Peyer's patch (tissue), 4 donors: ENCODE measurements at places on chromosomes 16 and 17. TPM values are rescaled to one million over a fixed set of nuclear protein-coding genes. Genes with fewer than 3 reads are reported as not detected.

DNA sequence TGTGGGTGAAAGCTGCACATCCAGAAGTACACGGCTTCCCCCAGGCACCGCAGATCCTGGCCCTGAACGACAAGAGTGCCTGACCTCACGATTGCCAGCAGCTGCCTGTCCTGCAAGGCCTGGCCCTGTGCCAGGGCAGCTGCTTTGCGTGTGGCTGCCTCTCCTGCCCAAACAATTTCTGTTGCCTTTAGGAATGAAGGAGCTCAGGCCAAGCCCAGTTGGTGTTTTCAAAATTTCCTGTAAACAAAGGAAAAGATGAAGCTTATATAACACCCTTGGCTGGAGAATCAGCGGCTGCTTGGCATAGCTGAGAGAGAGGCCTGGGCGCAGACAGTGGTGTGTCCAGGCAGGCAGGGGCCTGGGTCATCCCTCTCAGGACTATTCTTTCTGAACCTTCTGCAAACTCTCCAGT lies 11.7 kb upstream of the SLC47A2 start:
- DNase-seq: peak; percentile 35

DNA sequence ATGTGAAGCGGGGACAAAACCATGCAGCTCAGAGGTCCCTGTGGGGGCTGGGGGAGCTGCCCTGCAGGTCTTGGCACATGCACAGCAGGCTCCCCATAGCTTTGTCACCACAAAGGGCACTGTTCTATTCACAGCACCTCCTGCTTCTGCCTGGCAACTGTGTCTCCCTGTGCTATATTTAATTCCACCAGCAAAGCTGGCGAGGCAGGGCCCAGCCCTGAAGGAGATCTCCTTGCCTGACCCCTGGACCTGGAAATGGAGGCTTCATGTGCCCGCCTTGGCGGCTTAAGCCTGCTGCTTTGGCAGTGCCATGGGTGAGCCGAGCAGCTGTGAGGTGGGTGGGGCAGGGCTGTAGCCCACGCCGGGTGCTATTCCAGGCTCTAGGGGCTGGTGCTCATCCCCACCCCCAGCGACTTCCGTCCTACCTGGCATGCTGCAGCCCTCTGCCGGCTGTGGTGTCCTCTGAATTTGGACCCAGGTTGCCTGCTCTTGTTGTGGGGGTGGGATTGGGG lies 6.8 kb downstream of the LDHD start:
- peak; percentile 81 for DNase-seq

Gene NAA38
- total RNA-seq: 75.8 TPM

DNA sequence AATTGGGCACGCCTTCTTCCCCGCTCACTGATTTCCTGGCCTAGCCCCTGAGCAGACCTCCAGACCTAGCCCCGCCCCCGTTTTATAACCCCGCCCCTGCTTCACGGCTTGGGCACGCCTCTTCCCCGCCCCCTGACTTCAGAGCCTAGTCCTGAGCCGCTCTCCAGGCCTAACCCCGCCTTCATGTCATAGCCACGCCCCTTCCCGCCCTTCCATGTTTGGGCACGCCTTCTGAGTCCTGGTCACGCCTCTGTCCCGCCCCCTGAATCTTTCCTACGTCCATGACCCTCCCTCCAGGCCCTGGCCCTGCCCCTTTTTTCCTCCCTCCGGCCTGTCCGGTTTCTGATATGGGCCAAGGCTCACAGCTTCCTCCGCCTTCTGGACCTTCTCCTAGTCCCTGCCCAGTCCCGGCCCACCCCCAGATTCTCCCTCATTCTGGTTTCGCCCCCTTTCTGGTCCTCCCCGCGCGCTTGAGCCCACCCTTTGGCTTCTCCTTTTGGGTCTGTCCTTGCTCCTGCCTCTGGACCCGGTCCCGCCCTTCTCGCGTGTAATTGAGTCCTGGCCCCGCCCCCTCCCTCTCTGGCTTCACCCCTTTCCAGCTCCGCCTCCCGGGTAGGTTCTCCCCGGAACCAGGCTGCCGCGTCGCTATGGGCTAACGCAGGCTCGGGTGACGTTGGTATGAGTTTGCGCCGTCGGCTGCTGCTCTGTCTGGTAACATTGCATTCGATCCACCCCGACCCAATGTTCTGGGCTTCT lies 15.1 kb upstream of the EEF2K start:
- DNase-seq: peak; percentile 100

Gene TMEM11
- total RNA-seq: 26.0 TPM

DNA sequence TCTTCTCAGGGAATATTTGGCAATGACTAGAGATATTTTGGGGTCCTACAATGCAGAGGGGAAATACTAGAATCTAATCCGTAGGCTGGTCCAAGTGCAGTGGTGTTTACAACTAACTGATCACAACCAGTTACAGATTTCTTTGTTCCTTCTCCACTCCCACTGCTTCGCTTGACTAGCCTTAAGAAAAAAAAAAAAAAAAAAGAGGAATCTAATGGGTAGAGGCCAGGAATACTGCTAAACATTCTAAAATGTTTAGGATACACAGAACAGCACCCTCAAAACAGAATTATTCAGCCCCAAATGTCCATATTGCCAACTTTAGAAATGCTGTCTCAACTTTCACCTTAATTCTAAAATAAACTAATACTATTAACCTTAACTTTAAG lies 49.0 kb upstream of the SKAP1 start:
- DNase-seq: no peak

Gene TUBD1
- total RNA-seq: 9.9 TPM

Gene KRTAP3-2
- not detected for total RNA-seq

Gene GDPD3
- total RNA-seq: 16.8 TPM

GRCh38 chr17:10156599-10156947 lies 41.8 kb downstream of the GAS7 start:
- no peak for DNase-seq

Gene C16orf74
- 6.6 TPM for total RNA-seq

Gene ITGAD
- total RNA-seq: not detected

Gene CCT6B
- total RNA-seq: not detected

Gene CACNA1G
- total RNA-seq: not detected

DNA sequence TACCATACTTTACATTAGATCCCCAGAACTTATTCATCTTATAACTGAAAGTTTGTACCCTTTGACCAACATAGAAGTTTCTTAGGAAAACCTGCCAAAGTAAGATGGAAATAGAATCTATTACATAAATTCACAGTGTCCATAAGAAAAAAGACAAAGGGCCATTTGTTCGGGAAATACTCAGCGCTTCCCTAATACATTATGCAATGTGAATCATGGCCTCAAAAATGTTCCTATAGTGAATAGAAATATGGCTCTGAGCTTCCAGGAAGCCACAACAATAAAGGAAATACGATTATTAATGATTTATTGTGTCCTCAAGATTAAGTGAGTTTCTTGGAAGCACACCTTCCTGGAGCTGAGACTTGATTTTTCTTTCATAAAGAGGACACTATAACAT lies 51.5 kb downstream of the GPRC5B start:
- no peak for DNase-seq

- no peak for DNase-seq
These were observed 18.7 kb upstream of the RFFL start for GRCh38 chr17:35082073-35082657.

Gene GIT1
- 66.7 TPM for total RNA-seq

DNA sequence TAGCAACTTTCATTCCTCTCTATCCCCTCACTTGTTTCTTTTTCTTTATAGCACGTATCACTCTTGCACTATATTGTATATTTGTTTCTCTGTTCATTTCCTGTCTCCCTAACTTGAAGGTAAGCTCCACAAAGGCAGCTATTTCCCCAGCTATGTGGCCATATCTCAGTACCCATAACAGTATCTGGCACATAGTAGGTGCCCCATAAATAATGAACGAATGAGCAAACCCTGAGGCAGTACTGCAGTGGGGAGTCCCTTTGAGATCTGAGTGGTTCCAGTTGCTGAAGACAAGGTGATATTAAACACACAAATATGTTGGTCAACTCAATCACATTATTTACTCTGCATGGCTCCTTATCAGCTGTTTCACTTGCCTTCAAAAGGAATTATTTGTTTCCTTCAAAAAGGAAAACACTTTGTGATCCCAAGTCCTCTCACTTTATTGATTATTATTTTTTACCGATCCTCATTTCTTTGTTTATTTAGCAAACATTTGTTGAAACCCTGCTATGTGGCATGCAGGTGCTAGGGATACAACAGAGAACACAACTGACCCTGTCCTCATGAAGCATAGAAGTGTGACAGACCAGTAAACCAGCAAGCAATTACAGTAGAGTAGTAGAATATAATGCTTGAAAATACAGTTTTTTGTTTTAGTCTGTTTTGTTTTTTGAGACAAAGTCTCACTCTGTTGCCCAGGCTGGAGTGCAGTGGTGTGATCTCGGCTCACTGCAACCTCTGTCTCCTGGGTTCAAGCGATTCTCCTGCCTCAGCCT lies 5.7 kb upstream of the ADAP2 start:
- no peak for DNase-seq

GRCh38 chr16:86878236-86879080 lies 300.1 kb downstream of the FOXL1 start:
- DNase-seq: no peak

- DNase-seq: no peak
These were observed 7.7 kb upstream of the HOXB2 start for GRCh38 chr17:48552466-48553189.

Gene CCDC200
- 1.5 TPM for total RNA-seq

- no peak for DNase-seq
These were observed at the start of gene VWA3A for GRCh38 chr16:22092143-22092933. Gene VWA3A, plus strand, starts transcription at chr16:22092541. Its CDS starts 97 bp downstream, at chr16:22092638.

Gene STAC2
- total RNA-seq: not detected

GRCh38 chr17:34161690-34162089 lies 93.4 kb upstream of the CCL2 start:
- DNase-seq: no peak

DNA sequence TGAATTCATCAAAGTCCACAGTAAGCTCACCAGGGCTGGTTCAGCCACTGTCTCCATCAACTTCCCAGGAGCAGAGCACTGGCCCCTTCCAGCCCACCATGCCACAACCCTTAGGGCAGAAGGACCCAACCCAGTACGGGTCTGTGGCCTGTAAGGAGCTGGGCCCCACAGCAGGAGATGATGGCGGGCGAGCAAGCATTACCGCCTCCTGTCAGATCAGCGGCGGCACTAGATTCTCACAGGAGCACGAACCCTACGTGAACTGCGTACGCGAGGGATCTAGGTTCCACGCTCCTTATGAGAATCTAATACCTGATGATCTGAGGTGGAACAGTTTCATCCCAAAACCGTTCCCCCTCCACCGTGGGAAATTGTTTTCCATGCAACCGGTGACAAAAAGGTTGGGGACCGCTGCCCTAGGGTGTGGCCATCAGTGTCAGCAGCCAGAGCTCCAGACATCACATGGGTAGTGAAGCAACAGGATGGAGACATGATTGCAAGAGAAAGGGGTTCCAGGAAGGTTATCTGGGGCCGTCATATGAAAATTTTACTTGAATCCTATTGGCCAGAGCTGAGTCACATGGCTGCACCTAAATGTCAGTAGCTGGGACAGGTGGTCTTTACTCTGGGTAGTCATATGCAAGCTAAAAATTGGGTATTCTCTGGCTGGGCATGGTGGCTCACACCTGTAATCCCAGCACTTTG lies 12.4 kb upstream of the SLC25A19 start:
- DNase-seq: no peak

Gene TBCD
- total RNA-seq: 130 TPM

Gene COX6A2
- not detected for total RNA-seq

Gene SLC5A11
- 138 TPM for total RNA-seq

DNA sequence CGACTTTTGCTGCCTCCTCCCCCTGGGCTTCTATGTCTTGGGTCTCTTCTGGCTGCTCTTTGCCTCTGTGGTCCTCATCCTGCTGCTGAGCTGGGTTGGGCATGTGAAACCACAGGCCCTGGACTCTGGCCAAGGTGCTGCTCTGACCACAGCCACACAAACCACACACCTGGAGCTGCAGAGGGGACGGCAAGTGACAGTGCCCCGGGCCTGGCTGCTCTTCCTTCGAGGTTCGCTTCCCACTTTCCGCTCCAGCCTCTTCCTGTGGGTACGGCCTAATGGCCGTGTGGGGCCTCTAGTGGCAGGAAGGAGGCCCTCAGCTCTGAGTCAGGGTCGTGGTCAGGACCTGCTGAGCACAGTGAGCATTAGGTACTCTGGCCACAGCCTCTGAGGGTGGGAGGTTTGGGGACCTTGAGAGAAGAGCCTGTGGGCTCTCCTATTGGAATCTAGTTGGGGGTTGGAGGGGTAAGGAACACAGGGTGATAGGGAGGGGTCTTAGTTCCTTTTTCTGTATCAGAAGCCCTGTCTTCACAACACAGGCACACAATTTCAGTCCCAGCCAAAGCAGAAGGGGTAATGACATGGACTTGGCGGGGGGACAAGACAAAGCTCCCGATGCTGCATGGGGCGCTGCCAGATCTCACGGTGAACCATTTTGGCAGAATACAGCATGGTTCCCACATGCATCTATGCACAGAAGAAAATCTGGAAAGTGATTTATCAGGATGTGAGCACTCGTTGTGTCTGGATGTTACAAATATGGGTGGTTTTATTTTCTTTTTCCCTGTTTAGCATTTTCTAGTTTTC lies 2.3 kb downstream of the GP1BA start:
- no peak for DNase-seq

DNA sequence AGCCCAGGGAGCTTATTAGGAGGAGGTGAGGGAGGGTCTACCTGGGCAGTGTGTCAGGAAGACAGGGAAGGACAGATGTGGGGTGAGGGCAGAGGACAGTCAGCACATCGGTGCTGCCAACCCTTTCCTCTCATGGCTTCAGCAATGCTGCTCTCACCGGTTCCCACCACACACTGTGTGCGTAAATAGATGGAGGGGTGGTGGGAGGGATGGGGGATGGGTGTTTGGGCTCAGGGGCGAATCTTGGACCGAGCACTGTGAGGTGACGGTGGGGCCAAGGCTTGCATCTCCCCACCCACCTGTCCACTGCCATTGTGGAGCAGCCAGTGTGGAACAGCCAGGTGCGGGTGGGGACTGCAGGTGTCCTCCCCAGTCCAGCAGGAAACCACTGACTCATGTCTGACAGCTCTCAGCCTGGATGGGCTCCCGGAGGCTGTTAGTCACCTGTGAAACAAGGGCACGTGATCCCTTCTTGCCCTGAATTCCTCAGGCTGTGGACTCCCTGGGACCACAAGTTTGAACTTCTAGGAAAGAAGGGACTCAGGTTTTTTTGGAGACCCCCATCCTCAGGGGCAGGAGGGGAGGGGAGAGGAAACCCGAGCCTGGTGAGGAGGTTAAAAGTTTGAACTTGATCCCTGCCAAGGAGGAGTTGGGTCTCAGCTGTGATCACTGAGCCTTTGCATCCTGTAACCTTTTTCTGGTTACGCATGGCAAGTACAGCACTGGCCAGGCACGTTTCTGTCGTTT lies 42.7 kb upstream of the SMPD3 start:
- DNase-seq: peak; percentile 85

Gene MGAT5B
- not detected for total RNA-seq

Gene CMTR2
- total RNA-seq: 35.3 TPM

Gene KRT17
- total RNA-seq: not detected

- DNase-seq: peak; percentile 21
These were observed 95.1 kb upstream of the CDH5 start for GRCh38 chr16:66271074-66272060.

GRCh38 chr16:62657116-62657515 lies 620.9 kb upstream of the CDH8 start:
- DNase-seq: no peak

DNA sequence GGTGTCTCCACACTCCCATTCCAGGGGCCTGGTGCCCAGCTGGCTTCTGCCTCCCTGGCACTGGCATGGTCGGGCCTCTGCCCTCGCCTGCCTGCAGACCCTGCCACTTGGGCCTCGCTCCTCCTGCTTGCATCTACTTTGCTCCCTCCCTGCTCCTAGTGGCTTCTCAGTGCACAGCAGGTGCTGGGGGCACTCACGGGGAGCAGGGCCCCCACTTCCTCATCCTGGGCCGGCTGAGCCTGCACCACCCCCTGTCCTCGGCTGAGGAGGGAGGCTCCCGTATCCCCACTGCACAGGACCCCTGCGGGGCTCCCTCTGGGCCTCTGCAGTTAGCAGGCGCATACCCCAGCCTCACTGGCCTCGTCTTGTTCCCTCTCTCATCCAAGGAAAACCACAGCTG lies 35.2 kb downstream of the CIBAR2 start:
- DNase-seq: no peak

Gene ADAD2
- total RNA-seq: 1.8 TPM
